T-helper 1 cell (primary cell): ENCODE measurements at places on chromosomes 4 and X.

- no peak for DNase-seq
Observed at GRCh38 chr4:39363773-39364393, 2.3 kb downstream of the RFC1 start.

- DNase-seq, result no peak
Observed at GRCh38 chr4:185998791-185999190, 70.2 kb upstream of the TLR3 start.

GRCh38 chr4:24935856-24936255, 23.0 kb upstream of the CCDC149 start:
- no peak for DNase-seq

DNA sequence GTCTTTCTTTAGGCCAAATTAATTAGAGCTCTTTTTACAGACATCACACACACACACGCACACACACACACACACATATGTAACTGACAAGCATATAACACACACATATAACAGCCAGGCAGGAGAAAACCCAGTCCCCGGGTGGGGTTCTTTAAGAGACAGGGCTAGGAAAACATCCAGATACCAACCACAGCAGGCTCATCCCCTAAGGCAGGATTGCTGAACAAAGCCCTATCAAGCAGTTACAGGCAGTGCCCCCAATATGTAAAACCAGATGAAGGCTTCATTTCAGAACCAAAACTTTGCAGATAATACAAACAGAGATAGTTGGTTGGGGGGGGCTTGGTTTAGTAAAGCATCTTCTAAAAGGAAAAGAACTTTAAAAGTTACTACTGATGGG, 18.0 kb upstream of the FAM47E start:
- no peak for DNase-seq

- no peak for DNase-seq
Observed at GRCh38 chr4:71402616-71403015, 63.8 kb downstream of the SLC4A4 start.

DNA sequence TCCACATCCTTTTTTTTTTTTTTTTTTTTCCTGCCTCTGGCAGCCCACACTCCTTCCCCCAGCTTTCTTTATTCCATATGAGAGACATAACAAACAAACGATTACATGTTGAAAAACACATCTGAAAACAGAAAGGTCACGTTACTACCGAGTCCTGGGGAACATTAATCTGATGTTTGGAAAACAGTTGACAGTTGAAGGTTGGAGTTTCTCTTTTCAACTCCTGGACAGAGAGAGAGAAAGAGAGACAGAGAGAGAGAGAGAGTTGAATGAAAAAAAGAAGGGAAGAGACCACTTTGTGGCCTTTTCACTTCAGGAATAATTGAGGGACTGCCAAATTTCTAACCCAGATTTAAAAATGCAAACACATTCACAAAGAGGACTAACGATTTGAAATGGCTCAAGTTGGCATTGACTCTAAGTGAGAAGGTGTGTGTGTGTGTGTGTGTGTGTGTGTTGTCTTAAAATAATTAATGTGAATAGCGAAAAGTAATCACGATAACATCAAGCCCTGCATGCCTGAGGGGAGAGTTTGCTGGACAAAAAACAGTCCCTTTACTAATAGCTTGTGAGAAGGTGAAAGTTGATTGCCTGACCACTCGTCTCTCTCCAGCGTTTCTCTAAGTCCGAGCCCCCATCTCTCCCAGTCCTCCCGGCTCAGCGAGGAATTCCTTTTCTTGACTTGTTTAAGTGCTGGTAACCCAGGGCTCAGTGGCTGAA, 67.3 kb downstream of the FBXO8 start:
- no peak for DNase-seq

DNA sequence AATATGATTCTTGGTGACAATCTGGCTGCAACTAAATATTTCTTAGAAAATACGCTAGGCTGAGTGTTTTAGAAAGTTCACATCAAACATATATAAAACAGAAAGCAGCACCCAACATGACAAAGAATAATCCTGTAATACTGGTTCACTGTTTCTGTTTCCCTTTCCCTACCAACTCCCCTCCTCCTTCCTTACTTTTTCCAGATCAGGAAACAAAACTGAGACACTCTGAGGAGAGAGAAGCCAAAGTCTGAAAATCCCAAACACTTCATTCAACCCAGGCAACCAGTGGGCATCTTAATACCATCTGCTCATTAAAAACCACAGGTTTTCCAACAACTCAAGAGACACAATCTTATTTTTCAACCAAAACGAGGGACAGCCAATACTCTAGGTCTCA, 160.4 kb upstream of the MAP3K15 start:
- DNase-seq, result no peak

DNA sequence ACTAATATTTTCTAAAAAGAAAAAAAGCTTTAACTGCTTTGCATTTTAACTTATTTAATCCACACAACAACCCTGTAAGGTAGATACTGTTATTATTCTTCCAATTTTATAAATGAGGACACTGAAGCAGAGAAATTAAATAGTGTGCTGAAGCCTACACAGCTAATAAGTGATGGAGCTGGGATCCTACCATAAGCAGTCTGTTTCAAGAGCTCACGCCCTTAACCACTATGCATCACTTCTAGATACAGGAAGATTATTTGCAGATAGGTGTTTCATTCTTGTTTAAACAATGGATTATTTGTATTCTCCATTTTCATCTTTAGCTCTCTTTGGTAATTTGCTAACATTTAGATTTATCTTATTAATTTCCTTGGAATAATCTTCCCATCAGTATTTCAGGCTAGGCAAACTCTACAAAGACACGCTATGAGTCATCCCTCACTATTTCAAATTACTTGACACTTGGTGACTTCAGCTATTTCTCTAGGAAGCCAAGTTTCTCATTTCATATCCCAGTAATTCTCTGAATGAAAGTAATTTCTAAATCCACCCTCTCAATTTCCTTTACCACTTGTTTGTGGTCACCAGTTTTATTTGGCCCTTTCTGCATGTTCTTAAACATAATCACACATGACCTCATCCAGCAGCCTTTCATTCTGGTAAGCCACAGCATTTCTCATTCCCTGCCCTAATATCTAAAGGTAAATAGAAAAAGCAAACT, 67.3 kb downstream of the ASB9 start:
- no peak for DNase-seq

GRCh38 chr4:88341227-88342192, 37.1 kb upstream of the HERC6 start:
- no peak for DNase-seq

GRCh38 chrX:28787206-28787605, 200.0 kb downstream of the IL1RAPL1 start:
- no peak for DNase-seq

DNA sequence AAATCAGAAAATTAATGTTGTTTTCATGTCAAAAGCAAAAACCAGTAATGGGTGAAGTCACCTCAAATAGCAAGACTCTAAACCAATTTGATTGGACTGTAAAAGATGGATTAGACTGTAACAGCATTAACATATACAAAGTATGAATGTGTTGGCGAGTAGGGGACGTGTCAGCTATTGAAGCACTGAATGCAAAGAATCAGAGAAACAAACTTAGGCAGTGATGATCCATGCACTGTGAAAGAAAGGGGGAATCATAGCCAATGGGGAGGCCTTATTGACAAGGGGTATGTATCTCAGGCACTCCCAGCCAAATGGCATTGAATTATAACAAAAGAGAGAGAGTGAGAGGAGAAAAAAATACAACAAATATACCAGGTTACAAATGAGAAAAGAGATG, 30.5 kb upstream of the EIF4E start:
- no peak for DNase-seq

- no peak for DNase-seq
Observed at GRCh38 chrX:21905313-21905712, 35.2 kb upstream of the SMS start.

DNA sequence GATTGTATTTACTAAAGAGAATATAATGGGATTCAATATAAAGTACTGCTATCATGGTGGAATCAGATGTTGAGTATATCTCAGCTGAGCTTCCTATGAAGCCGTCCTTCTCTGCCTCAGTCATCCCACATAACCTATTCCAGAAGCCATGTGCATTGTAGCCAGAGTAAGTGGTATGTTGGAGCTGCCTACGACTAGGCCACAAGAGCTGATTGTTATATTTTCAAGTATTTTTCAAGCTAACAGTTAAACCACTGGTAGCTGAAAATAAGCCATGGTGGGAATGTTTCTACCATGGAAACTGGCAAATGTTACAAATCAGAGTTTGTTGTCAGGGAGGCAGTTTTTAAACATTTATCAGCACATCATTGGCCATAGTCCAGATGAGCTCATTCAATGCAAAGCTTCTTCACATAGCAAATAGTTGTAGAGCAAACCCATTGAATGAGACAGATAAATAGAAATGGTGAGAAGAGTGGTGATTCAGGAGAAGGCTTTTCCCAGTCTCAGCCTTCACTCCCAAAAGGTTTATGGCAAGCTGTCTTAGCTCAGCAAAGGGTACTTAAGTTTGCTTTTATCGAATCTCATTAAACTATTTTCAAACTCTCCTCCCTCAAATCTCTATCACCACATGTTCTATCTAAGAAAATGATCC, 436.4 kb downstream of the PCDH19 start:
- no peak for DNase-seq

DNA sequence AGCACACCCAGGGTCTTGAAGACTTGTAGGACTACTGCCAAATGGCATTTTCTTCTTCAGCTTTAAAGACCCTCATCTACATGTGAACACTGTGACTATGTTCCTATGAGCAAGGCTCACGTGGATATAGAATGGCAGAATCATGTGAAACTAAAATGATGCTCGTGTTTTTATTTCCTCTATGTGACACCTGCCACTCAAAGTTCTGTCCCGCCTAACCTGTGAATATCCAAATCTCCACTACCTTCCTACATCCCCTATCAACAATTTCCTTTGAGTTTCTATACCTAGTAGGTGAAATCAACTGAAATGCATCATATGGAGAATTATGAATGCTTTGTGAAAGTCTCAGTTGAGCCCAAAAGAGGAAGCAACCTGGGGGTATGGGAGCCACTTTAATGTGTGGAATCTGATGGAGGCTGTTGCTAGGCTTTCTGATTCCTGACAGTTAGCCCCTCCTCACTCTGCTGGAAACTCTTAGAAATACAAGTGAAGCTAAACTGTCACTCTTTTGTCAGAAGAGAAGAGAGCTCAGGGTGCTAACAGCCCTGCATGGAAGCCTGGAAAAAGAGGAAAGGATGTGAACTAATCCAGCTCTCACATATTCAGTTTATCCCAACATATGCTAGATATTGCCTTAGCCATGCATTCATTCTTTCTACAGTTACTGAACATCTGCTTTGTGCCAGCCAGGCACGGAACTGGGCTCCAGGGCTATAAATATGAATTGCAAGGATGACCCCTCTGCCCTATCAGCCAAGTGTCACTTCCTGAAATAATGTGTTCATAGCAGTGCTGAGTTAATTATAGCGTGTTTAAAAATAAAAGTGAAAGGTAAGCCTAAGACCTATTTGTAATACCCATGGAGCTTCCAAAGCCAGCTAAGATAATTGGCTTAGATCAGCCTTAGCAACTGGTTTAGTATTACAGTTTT, 11.0 kb downstream of the LHFPL1 start:
- DNase-seq, result no peak

GRCh38 chrX:108664701-108665100, 71.7 kb downstream of the IRS4 start:
- DNase-seq, result no peak

GRCh38 chr4:183821076-183821853, 83.8 kb upstream of the STOX2 start:
- DNase-seq, result no peak

DNA sequence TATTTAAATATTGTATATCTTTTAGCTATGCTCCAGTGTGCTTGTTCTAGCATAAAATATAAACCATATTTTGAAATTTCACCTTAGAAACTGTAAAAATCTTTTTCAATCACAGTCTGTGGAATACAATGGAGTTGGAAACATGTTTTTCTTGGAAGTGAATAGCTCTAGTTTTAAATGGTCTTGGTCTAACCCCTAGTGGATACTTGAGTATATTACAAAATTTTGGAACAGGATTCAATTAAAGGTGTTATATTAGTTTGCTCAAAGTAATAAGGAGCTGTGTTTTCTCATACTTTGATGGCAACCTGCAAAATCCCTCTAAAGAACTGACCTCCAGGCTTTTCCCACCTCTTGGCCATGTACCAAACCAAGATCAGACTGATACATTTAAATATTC, 48.2 kb downstream of the STK26 start:
- DNase-seq, result no peak

GRCh38 chr4:41572516-41572915, 34.6 kb downstream of the LIMCH1 start:
- no peak for DNase-seq

DNA sequence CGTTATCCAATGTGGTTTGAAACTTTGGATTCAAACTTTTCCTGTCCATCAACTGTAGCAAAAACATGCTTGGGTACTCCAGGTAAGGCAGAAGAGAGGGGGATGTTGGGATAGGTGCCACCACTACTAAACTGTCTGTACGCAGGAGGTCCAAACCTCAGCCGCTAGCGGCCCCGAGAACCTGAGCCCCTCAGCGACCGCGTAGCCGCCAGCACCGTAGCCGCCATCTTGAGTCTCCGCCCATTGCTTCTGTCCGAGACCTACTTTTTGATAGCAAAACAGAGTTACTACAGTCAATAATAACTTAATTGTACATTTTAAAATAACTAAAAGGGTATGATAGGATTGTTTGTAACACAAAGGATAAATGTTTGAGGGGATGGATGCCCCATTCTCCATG, 119.9 kb upstream of the GRID2 start:
- no peak for DNase-seq

- no peak for DNase-seq
Observed at GRCh38 chr4:54384563-54384962, 155.5 kb downstream of the PDGFRA start.

- DNase-seq, result no peak
Observed at GRCh38 chr4:115234405-115235093, 121.1 kb upstream of the NDST4 start.

DNA sequence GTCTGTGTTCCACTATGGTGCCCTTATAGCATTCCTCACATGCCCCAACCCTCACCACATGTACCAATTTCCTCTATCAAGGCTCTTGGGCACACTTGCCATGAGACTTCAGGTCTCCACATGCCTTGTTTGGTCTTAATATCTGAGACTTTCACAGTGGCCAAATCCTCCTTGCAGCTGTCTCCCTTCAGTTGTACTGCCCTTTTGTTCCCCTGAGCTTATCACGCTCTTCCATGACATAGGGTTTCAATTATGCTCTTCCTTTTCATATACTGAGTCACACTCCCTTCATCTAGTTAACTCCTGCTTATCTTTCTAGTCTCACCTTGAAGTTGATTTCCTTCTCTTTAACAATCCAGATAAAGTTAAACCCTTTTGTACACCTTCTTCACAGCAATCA, 212.9 kb downstream of the PDHA2 start:
- no peak for DNase-seq

GRCh38 chr4:15793506-15794363, 15.6 kb downstream of the CD38 start:
- DNase-seq, result no peak

- DNase-seq, result no peak
Observed at GRCh38 chrX:38859602-38860001, 58.3 kb downstream of the MID1IP1 start.

DNA sequence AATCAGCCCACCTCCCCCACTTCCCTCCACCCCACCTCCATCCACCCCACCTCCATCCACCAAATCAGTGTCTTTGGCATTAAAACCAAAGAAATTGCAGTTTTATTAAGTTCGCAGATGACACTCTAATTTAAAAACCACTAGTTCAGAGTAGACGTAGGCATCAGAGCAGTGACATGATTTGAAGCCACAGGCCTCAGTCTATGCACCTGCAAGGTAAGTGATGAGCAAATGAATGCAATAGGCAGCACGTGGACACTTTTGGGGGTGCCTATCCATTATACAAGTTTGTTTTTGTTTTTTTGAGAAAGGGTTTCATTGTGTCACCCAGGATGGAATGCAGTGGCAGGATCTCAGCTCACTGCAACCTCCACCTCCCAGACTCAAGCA, 88.0 kb upstream of the TRIM2 start:
- no peak for DNase-seq
